NCI-H1417 (cell line): ENCODE measurements at places on chromosomes 1 and 21.
A peak's percentile ranks its signal among the peaks of the same experiment; 100 is the strongest.

GRCh38 chr1:30368651-30369240 lies 354.6 kb downstream of the MATN1 start:
- no peak for DNase-seq

- no peak for DNase-seq
Observed at GRCh38 chr1:116262995-116263385, 110.1 kb upstream of the ATP1A1 start.

GRCh38 chr1:155128755-155129473 lies 1.2 kb downstream of the EFNA1 start:
- DNase-seq, result peak; percentile 69

- no peak for DNase-seq
Observed at GRCh38 chr21:45417256-45417950, 12.4 kb downstream of the COL18A1 start.

DNA sequence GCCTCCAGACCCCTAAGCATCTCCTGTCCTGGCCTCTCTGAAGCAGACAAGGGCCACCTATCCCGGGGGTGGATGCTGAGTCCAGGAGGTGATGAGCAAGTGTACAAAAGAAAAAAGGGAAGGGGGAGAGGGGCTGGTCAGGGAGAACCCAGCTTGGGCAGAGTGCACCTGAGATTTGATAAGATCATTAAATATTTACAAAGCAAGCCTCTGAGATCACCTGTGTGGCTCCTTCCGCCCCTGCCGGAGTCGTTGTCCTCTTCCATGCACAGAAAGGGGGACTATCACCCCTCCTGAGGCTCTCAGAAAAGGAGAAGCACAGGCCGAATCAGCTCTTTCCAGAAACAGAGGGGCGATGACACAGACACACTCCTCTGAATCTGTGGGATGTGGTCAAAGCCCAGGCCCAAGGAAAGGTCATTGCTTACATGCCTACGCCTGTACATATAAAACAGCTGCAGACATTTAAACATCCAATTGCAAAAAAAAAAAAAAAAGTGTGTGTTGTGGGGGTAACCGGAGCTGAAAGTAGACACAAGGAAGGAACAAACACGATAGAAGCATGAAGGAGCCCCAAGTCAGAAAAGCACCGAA lies 30.9 kb downstream of the PRSS38 start:
- no peak for DNase-seq

GRCh38 chr1:226353698-226354525 lies 44.9 kb upstream of the LIN9 start:
- no peak for DNase-seq

- no peak for DNase-seq
Observed at GRCh38 chr1:197140121-197140520, 6.3 kb downstream of the ASPM start.

DNA sequence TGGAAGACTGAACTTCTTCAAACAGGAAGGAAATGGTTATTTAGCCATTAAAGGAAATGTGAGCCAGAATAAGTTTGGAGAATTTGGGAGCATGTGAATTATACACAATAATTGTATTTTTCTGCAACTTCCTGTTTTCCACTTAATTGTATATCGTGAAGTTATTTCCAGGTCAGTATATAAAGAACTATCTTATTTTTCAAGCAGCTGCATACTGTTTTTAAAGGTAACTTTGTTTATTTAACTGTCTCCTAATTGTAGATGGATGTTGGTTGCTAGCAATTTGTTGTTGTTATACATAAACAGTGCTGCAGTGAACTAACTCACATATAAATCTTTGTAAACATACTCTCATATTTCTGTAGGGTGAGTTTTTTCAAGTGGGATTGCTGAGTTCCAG lies 180.3 kb downstream of the HLX start:
- no peak for DNase-seq

DNA sequence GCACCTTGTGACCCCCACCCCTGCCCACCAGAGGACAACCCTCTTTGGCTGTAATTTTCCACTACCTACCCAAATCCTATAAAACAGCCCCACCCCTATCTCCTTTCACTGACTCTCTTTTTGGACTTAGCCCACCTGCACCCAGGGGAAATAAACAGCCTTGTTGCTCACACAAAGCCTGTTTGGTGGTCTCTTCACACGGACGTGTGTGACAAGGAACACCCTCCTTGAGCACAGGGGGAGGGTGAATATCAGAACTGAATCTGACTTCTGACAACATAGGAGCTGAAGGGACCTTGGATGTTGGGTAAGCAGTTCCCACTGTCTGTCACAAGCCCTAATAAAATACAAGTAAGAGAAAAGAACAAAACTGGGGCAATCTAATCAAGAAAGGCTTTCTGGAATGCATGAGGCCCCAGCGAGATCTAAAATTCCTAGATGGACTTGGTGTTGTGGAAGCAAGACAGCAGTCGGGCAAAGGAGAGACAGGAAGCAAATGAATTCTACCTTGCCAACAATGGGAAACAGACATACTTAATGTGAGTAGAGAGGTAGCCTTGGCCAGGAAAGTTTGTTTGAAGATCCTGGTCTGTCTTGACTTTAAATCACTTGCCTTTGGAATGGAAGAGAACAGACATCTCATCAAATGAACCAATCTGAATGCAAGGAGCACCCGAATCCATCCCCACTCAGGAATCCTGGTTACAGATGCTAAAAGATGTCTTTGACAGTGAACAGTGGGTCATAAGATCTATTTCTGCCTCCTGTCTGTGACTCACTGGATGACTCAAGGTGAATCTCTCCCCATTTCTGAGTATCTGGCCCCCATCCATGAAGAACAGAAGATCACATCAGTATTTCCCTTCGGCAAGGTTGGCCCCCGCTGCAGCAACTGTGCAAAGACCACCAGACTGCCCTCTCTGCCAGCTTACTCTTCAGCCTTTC lies 53.3 kb downstream of the OLFML3 start:
- DNase-seq, result no peak

GRCh38 chr1:50522691-50523342 lies 99.6 kb upstream of the DMRTA2 start:
- no peak for DNase-seq

DNA sequence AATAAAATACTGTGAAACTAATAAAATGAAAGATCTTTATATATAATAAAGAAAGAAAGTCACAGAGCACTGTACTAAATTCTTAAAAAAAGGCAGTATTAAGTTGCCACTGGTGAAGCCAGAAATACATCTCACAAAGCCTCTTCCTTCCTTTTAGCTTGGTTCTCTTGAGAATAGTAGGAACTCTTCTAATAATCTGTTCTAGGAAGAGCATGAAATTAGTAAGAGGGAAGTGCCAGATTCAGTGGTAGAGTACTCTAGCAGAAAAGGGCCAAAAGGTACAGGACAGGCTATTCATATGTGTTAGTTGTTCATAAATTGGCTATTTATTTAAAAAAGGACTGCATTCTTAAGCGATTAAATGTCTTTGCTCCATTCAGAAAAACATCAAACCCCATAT lies 33.7 kb downstream of the CTTNBP2NL start:
- no peak for DNase-seq

- no peak for DNase-seq
Observed at GRCh38 chr1:31515056-31515775, 61.1 kb upstream of the TINAGL1 start.

DNA sequence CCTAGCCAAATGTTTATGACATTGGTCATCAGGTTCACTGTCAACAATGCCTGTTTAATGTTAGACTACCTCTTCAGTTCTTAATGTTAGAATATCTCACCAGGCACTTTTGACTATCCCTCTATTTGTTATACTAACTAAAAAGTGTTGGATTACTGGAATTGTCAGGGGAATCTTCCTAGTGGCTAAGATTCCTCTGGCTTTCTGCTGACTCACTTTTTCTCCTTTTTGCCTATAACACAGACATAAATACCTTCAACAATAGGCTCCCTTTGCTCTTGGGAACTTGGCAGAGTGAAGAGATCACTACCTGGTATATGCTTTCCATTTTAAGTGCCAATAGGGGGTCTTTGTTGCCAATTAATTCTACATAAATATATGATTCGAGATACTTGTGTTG lies 68.5 kb downstream of the TMEM200B start:
- no peak for DNase-seq

- no peak for DNase-seq
Observed at GRCh38 chr1:1669468-1670440, 10.9 kb upstream of the CDK11B start.

GRCh38 chr1:228206582-228207351 lies 1.1 kb upstream of the OBSCN start:
- no peak for DNase-seq

- DNase-seq, result peak; percentile 69
Observed at GRCh38 chr1:9822897-9823692, 670 bp downstream of the CLSTN1 start.

GRCh38 chr1:23980728-23981070 lies 572 bp upstream of the SRSF10 start:
- no peak for DNase-seq

DNA sequence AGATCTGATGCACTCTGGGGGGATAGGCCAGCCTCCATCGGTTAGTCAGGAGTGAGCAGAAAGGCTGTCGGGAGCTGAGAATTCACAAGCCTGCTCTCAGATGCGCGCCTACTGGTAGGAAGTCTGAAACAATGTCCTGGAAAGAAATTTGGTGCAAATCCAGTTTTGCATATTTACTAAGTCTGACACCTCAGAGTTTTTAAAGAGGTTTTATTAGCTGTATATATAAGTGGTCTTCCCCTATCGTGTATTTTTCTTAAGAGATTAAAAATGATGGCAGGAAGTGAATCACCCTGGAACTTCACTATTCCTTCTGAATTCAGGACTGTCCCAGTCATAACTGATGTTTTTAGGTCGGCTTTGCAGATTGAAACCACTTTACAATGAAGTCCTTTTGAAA lies 99.8 kb upstream of the C1orf105 start:
- DNase-seq, result no peak

DNA sequence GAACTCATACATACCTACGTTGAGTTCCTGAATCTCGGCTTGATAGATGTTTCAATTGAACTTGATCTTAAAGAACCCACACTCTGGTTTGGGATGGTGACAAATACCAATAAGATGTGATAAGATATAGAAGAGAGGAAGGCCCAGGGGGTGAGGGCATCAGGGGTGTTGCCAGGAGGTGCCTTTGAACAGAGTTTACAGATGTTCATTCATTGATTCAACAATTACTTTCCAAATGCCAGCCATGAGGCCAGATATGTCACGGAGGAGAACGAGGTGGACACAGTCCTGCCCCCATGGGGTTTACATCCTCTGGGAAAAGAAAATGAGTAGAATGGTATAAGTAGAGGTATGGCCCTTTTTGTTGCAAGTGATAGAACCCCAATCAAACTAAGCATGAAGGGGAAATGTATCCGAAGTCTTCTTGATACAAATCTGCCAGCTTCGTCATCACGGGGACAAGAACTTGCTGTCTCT lies 659 bp downstream of the LRRC71 start:
- DNase-seq, result no peak

DNA sequence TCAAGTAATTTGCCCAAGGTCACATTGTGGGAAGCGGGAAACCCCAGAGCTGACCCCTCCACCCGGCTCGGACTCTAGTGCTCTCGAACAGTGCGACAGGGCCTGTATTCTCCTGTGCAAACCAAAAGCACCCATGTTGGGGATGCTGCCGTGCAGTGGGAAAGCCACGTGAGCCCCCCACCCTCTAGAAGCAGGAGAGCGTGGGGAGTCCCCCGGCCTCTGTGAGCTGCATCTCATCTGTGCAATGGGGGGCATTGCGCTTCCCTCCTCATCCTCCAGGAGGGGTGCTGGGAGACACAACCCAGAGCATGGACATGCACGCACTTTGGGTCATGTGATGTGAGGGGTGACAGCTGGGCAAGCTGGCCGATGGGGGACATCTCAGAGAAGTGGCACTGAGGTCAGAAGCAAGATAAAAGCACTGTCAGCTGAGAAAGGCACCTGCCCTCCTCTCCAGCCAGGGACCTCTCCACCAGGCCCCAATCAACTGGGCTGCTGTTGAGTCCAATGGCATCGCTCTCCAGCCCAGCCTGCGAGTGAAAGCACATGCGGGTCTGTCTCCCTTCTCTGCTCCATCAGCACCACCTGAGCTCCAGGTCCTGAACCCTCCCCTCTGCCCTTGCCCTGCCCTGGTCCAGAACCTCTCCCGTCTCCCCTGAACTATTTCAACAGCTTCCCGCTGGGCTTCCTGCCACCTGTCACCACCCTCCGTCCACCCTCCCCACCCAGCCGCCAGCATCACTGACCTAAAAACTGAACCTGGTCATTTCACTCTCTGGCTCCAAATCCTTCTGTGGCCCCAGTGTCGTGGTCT lies 76.4 kb upstream of the IFFO2 start:
- no peak for DNase-seq

DNA sequence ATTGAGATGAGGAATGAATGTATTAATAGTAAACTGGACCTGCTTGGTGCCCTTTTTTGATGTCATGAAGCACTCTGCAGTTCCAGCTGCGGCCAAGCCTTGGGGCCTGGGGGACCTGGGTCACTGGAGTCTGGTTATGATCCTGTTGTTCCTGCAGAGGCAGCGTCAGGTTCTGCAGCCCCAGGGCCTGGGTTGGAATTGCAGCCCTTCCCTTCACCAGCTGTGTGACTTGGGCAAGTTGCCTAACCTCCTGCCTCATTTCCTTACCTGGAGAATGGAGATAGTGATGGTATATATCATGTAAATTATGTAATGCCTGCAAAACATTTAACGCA lies 9.1 kb upstream of the ATP5PO start:
- no peak for DNase-seq

DNA sequence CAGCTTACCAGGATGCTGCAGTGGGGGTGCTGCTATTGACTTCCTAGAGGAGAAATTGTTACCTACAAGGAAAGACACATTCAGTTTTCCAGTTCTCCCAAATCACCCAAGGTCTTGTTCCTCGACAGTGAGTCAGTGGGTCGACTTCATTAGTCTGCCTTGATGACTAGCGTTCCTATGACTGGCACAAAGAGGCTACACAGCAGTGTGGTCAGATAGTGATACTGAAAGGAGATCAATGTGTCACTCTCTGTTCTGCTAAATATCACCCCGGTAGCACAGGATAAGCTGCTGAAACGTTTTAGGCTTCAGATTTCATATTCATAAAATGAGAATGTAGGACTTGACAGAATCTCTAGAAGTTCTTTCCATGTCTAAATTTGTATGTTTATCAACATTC lies 357.4 kb downstream of the LMX1A start:
- no peak for DNase-seq

GRCh38 chr1:115670476-115671175 lies 28.9 kb downstream of the VANGL1 start:
- DNase-seq, result peak; percentile 91

- no peak for DNase-seq
Observed at GRCh38 chr1:5779608-5780323, 212.5 kb downstream of the NPHP4 start.

DNA sequence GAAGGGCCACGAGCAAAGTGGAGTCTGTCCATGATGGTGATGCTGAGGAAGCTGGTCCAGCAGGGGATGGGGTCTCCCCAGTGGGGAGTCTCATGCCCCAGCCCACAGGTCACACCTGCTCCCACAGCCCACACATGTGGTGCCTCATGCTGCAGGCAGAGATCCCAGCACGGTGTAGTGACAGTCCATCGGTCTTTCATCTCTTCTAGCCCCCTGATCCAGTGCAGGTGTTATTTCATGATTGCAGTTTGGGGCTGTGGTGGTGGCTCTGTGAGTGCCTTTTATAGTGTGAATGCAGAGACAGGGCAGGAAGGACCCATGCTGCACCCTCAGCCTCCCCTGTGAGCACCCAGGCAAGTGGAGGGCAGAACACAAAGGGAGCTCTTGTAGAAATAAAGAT lies 45.0 kb downstream of the UBASH3A start:
- no peak for DNase-seq
